Tibial nerve (tissue), 4 donors: ENCODE measurements at places on chromosomes 11 and 22. TPM values are rescaled to one million over a fixed set of nuclear protein-coding genes. Genes with fewer than 3 reads are reported as not detected.
A peak's percentile ranks its signal among the peaks of the same experiment; 100 is the strongest.

IFITM10 gene
- total RNA-seq, result 5.9 TPM

TRPC6 gene
- total RNA-seq, result 2.4 TPM

PLEKHA7 gene
- 48.9 TPM for total RNA-seq

DNA sequence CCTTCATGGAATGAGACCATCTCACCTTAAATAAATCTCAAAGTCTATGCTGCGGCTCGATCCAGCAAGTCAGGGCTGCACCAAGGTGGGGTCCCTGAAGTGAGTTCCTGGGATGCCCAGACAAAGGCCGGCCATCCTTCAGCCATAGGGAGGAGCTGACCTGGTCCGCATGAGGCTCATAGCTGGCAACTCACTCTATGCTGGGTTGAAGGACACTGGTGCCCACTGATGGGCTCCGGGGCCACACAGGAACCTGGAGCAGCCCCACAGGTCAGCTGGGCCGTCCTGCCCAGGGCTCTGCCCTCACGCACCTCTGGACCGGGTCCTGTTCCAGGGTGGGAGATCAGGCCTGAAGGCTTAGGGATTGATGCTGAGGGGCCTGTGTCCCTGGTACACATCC, 1339.3 kb downstream of the TBC1D22A start:
- no peak for DNase-seq

DNA sequence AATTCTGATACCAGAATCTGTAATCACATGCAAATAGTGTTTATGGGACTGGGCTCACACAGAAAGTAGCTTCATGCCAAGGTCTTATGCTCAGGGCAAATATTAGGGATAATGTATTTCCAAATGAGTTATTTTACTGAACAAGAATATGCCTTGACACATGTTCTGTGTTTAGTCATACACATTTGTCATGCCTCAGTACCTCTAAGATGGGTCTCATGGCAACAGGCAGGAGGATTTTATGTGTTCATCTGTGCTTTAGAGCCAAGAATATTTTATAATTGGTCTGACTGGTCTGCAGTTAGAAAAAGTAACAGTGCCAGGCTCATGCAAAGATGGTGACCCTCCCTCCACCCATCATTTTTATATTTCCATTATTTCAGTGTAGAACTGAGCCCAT, 49.1 kb downstream of the JAM3 start:
- no peak for DNase-seq

- DNase-seq, result peak; percentile 88
Observed at GRCh38 chr11:76782531-76783293, 444 bp upstream of the TSKU start.

GRCh38 chr11:116506263-116506825, 266.4 kb downstream of the BUD13 start:
- DNase-seq, result no peak

EIF1AD gene
- 31.8 TPM for total RNA-seq

- peak; percentile 26 for DNase-seq
Observed at GRCh38 chr11:73257342-73258103, 14.6 kb upstream of the P2RY6 start.

LINC01488 gene
- total RNA-seq, result not detected

GRCh38 chr11:10602945-10603344, 34.5 kb upstream of the LYVE1 start:
- no peak for DNase-seq

DNA sequence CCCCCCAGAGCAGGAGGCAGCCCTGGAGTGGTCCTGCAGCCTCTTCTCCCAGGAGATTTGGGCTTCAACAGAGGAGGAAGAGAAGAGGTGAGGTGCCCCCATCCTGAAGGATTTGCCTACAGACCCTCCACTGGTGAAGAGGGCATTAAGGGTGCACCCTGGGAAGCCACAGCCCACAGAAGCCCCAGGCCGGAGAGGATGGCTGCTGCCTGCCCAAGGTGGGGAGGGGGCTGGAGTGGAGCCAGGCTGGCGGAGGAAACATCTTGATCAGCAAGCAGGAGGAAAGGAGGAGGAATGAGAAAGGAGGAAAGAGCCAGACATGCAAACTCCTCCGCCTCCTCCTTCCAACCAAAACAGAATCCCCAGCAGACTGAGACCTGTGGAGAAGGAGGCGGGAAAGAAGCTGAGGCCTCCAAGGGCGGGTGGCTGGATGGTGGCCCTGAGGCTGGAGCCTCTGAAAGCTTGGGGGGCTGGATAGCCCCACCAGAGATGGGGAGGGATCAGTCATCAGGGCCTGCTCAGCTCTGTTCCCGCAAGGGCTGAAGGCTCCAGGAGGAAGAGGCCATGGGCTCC, 31.3 kb downstream of the ARRB1 start:
- DNase-seq, result no peak

DNA sequence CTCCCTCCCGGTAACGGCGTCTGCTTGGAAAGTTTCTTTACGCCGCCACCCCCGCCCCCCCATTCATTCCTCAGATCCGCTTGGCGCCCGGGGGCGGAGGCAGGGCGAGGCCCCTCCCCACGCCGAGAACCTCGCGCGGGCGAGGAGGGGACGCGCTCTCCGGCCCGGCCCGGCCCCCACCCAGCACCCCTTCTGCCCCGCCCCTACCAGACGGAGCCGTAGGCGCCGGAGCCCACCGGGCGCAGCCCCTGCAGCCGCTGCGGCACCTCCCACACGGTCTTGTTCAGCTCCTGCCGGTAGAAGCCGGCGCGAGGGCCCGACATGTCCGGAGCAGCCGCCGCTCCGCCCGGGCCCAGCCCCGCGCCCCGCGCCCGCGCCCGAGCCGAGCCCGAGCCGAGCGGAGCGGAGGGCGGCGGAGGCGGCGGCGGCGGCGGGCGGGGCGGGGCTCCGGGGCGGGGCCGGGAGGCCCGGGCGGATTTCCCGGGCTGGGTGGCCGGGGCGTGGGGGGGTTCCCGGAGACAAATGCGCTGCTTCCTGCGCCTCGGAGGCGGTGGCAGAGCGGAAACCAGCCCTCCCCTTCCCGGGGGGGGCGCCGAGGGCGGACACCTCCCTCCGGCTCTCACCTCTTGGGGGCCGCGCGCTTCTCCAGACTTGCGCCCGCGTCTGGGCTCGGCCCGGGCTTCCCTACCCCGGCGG, at the start of gene MAPK11:
TSS of gene MAPK11 (minus strand) at position 411 of the 696 bp plus-strand sequence. CDS start at position 323, 88 bp downstream.
- no peak for DNase-seq

GRCh38 chr11:36053281-36053680, 109.4 kb downstream of the LDLRAD3 start:
- DNase-seq, result no peak

PDGFB gene
- total RNA-seq, result 22.2 TPM

CABP7 gene
- total RNA-seq, result 0.20 TPM

DUSP8 gene
- total RNA-seq, result 3.9 TPM

DNA sequence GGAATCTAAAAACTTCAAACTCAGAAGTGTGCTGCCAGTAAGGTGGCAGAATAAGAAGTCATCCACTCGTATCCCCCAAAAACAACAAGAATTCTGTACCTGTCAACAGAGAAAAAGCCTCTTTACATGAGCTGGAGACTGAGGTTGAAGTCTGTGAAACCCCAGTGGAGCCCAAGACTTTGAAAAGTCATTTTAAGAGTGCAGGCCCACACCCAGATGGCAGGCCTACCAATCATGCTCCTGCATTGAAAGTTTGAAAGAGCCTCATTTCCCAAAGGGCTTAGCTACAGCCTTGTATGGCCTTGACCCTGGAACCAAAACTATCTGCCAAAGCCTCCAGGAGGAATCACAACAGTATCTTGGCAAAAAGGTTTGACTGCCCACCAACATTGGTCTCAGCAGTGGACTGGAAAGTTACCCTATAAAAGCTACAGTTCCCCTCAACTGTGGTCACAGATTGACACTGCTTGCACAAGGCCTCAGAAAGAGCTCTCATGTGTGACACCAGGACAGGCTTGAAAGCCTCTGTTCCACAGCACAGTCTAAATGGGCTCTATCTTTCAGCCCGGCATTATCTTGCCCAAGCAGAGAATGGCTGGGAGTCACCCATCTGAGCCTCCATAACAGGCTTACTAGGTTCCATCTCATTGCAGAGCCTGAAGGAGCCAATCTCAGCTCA, 47.7 kb downstream of the SLC22A9 start:
- DNase-seq, result no peak

DNA sequence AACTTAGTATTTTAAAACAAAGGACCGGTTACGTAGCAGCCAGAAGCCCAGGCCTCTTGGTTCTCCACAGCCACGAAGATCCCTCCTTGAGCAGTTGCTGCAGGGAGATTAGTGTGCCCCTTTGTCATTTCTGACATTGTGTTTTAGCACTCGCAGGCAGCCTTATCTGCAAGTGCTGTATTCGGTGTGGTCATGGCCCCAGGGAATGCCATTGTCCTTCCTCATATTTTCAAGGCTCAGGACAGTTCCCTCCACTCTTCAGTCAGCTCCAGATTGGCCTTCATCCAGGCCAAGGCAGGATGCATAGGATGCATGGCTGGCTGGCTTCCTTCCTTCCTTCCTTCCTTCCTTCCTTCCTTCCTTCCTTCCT, 88.5 kb downstream of the ZBTB16 start:
- DNase-seq, result no peak

DNA sequence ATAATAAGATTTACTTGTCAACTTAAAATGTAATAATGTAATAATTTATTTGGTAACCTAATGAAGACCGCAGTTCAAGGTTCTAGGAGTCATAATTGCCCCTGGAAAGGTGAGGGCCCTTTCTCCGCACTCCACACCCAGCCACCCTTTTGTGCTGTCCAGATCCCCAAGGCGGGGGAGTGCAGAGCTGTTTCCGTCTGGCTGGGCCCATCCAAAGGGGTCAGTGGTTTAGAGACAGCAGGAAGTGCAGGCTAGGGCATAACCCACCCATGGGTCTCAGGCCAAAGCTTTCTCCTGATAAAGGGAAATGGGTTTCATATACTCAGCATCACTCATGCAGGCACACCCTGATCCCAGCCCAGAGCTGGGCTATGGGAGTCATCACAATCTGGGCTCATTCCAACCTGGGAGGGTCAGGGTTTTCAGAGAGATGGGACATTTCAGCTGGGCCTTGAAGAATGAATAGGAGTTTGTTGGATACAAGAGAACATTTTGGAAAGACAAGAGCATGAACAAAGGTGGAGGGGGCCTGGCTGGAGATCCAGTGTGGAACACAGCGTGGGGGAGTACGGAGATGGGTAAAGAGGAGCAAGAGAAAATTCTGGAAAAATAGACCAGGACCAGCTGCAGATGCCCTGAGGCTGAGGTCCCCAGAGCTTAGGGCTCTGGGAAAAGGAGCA, 432.2 kb downstream of the TBC1D22A start:
- peak; percentile 6 for DNase-seq

GRCh38 chr11:70423523-70424505, 25.5 kb downstream of the CTTN start:
- no peak for DNase-seq

MUC5AC gene
- not detected for total RNA-seq

- no peak for DNase-seq
Observed at GRCh38 chr11:14058061-14058460, 95.5 kb downstream of the SPON1 start.

GRCh38 chr11:3046641-3047040, 10.6 kb downstream of the CARS1 start:
- no peak for DNase-seq

- no peak for DNase-seq
Observed at GRCh38 chr22:25176799-25177198, 22.9 kb upstream of the CRYBB3 start.

DNA sequence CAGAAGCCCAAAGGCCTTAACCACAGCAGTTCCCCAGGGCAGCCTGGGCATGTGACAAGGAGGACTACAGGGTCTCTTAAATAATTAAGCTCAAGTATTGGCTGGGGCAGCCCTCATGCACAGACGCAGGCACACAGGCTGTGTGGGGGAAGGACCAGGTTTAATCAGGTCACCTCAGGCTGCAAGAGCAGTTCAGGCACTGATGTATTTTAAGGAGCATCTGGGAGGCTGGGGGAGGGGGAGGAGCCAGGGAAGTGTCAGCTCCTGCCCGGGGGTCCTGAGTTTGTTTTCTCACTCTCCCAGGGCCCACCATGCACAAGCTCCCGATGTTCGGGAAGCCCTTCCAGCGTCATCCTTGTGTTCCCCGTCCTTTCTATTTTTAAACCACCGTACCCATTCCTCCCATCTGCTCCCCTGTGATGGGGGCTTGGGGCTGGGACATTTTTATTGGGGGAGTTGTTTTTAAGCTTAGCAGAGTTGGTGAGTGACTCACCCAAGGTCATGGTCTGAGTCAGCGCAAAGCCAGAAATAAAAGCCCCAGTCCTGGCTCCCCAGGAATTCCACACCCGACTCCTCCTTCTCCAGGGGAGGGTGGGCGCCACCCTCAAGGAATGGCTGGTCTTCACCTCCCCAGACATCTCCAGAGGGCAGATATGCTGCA, 2.4 kb downstream of the CSDC2 start:
- no peak for DNase-seq

DNA sequence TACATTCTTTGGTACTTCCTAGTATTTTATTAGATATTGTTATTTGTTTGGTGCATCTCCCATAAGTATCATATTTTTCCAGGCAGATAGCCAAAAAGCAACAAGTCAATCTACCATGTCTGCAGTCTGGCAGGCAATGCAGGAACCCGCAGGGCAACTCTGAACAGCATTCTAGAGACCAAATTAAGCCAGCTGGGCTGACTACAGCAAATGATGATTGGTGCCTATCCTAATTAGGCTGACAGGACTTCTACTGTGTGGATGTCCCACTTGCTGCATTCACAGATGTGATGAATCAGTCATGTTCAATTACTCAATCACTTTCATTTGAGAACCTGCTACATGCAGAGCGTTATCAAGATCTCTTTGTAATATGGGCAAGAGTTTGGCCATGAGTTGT, 40.3 kb upstream of the AMOTL1 start:
- no peak for DNase-seq

- no peak for DNase-seq
Observed at GRCh38 chr11:12086271-12087074, 23.9 kb upstream of the MICAL2 start.

GRCh38 chr11:128520888-128521681, 66.3 kb downstream of the ETS1 start:
- DNase-seq, result no peak

DNA sequence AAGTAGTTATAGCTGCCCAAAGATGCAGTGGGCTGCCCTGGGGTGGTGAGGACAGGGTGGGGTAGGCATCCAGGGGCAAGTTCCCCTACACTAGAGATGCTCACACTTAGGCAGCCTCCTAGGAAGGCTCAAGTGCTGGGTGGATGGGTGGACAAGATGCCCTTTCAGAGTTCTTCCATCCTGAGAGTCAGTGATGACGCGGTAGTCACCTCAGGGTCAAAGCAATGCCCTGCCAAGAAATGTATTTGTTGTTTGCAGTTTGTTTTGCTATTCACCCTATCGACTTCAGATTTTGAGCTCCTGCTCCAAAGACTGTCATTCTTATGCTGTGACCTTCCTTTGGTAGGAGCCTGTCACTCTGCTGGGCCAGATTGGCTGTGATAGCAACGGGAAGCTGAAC, 18.9 kb downstream of the POLA2 start:
- DNase-seq, result no peak

GRCh38 chr11:43021466-43021865, 290.3 kb upstream of the API5 start:
- DNase-seq, result no peak

- no peak for DNase-seq
Observed at GRCh38 chr11:71322861-71323582, 70.6 kb upstream of the SHANK2 start.
